Amniotic stem cell (primary cell): ENCODE measurements at places on chromosomes 13 and 19.
A peak's percentile ranks its signal among the peaks of the same experiment; 100 is the strongest.

DNA sequence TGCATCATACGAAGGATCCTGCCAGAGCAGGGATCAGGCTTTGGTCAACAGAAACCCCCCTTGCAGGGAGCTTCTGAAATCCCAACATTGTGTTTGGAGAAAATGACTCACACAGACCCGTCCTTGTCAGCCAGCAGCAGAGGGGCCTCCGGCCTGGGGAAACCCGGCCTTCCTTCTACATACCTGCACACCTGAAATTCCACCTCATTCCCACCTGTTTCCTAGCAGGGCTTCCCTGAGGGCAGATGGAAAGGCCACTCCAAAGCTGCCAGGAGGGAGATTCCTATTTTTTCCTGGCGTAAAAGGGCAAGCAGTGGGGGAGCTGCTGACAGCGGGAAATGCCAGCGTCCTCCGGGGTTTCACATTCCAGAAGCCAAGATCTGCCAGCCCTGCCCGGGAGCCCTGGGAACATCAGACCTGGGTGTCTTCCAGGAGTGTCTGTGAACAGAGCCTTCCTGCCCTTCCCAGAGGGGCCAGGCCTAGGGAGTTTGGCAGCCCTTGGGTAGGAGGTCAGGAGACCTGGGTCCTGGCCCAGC, 3.0 kb upstream of the IGFL1 start:
- no peak for DNase-seq

GRCh38 chr19:46116121-46116520, 8.4 kb downstream of the IGFL3 start:
- no peak for DNase-seq

DNA sequence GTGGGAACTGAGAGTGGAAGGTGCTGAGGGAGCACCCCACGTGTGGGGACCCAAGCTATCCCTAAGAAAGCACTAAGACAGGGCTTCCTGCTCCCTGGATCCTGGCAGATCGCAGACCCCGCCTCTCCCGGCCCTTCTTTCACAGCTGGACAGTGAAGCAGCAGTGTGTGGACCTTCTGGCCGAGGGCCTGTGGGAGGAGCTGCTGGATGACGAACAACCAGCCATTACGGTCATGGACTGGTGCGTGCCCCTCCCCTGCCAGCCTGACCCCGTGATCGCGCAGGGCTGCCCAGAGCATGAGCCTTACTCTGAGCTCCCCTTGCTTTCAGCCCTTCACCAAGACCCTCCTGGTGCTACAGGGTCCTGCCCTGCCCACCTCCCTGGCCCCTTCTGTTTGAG, 2.3 kb downstream of the NCCRP1 start:
- DNase-seq = no peak

- no peak for DNase-seq
These were observed 39.5 kb upstream of the ATP12A start for GRCh38 chr13:24640752-24641151.

- DNase-seq = no peak
These were observed 641 bp upstream of the SOX21 start for GRCh38 chr13:94712812-94713560.

- no peak for DNase-seq
These were observed 64.2 kb upstream of the GTF2F2 start for GRCh38 chr13:45055902-45056648.

- peak; percentile 37 for DNase-seq
These were observed 9.1 kb downstream of the ZNF653 start for GRCh38 chr19:11496391-11497163.

- no peak for DNase-seq
These were observed 47.7 kb downstream of the KLF2 start for GRCh38 chr19:16372065-16372915.

- DNase-seq = no peak
These were observed 7.3 kb upstream of the GADD45B start for GRCh38 chr19:2468596-2468995.

DNA sequence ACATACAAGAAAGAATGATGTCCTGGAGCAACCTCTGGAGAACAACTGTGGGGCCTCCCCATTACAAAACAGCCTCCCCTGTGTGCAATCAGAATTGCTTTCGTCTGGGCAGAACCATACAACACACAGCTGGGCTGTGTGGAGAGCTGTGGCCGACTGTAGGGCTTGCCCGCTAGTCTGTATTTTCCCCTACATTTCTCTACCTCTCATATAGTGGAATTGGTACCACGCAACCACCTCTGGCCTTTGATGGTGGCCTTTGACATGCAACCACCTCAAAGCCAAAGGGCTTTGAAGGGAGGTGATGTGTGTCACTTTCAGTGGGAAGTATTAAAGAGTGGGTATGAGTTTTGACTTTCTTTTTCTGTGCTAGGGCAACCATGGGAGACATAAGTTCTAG, 34.0 kb downstream of the GARRE1 start:
- no peak for DNase-seq

DNA sequence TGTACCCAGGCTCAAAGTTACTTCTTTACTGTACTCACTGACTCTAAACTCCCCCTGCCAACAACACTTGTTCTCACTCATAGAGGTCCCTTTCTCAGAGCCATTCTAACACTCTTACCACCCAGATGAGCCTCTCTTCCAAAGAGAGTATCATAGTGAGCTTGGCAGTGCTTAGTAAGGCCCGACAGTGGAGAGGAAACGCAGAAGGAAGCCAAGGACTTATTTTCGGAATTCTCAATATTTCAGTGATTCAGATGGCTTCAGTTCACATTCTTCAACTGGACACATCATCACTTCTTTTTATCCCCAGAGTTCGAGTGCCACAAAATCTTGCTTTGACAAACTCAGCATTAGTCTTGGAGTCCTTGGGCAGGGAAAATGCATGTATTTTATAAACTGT, 285.9 kb downstream of the DNAJC15 start:
- DNase-seq = no peak

DNA sequence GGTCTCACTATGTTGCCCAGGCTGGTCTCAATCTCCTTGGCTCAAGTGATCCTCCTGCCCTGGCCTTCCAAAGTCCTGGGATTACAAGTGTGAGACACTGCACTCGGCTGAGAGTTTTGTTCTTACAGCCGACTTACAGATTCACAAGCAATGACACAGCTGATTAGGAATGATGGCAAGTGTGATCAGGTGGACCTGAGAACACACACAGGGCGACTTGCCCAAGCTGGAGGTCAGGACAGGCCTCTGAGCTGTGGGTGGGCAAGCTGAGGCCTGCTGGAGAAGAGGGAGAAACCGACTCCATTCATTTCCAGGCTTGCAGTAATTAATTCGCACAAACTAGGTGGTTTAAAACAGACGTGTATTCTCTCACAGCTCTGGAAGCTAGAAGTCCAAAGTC, 8.1 kb upstream of the ATG4D start:
- DNase-seq = no peak

DNA sequence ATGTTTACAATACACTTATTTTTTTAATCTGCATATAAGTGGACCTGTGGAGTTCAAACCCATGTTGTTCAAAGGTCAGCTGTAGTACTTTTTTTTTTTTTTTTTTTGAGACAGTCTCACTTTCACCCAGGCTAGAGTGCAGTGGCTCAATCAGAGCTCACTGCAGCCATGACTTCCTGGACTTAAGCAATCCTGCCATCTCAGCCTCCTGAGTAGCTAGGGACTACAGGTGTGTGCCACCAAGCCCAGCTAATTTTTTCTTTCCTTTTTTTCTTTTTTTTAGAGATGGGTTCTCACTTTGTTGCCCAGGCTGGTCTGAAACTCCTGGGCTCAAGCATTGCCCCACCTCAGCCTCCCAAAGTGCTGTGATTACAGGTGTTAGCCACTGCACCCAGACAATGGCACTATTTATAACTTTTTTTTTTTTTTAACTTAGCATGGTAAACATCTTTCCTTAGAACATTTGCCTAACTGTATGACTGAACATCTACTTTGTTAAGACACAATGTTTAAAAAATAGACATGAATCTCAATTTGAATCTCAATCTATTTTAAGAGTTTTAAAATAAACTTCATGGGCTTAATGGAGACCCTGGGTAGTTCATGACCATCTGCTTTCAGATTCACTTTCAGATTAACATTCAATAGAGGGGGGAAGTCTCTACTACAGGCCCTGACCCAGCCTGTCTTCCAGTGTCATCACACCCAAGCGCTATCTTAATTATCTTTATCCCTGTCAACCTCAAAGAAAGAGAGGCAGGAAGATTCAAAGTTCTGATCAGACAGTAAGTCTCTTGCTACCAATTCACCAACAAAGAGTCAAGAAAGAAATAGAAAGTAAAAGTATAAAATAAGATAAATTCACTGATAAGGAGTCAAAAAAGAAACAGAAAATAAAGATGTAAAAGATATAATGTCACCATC, 97.7 kb upstream of the DOCK9 start:
- no peak for DNase-seq

DNA sequence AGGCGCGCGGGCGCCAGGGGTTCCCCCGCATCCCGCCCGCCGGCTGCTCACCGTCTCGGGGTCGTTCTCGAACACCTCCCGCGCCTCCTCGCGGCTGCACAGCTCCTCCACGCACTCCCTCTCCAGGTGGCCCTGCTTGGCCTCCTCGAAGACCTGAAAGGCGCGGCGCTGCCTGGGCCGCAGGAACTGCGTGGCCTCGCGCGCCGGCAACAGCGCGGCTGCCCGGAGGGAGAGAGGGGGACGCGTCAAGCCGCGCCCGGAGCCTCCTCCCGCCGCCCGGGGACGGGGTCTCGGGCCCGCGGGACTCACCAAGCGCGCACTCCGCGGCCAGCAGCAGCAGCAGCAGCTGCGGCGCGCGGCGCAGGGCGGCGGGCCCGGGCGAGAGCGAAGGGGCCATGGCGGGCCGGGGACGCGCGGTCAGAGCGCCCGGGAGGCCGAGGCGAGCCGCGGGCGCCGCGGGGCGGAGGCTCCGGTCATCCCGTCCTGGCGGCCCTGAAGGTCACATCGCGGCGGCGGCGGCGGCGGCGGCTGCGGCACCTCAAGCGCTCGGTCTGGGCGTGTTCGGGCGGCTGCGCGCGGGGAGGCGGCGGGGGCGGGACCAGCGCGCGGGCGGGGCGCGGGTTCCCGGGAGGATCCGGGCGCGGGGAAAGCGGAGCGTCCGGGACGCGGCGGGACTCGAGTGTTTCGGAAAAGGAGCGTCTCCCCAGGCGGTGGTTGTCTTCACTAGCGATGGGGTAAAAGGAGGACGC, at the start of gene GAS6:
TSS of gene GAS6 (minus strand) at position 553 of the 749 bp plus-strand sequence. CDS start at position 397, 156 bp downstream.
- no peak for DNase-seq

- no peak for DNase-seq
These were observed 290.1 kb upstream of the TSHZ3 start for GRCh38 chr19:31639306-31639705.

- DNase-seq = no peak
These were observed 18.9 kb upstream of the TRIM13 start for GRCh38 chr13:49977992-49978391.

GRCh38 chr13:48660361-48661076, 6.8 kb downstream of the CYSLTR2 start:
- no peak for DNase-seq

DNA sequence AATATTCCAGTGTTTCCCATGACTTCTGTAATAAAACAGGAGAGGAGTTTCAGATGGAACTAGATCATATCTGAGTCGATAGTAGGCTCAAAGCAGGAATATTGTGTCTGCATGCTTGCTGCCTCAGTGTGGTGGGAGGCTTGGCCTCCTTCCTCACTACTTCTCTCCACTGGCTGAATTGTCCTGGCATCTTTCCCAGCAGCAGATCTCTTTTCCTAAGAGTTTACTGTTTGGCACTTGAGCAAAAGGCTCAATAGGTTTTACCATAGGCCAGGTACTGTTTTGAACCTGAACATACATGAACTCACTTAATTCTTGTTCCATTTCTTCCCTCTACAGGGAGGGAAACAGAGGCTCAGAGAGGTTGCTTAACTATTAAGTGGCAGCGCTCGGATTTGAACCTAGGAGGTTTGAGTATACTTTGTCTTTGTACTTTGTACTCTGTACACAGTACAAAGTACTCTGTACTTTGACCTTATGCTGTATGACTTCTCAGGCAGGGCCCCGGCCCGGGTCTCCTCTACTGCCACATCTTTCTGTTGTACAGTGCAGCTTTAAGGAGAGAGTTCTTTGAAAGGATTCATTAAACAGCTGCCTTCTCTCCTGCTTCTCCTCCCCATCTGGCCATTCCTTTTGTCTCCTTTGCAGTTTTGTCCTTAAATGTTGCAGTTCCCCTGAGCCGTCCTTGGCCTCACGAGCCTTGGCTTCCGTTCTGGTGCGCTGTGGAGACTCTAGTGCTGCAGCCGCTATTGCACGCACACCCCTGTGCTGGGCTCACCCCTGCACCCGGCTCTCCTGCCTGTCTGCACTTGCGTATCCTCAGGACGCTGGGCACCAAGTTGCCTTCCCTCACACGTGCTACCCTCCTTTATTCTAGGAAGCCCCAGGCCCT, 8.1 kb downstream of the B3GLCT start:
- no peak for DNase-seq

DNA sequence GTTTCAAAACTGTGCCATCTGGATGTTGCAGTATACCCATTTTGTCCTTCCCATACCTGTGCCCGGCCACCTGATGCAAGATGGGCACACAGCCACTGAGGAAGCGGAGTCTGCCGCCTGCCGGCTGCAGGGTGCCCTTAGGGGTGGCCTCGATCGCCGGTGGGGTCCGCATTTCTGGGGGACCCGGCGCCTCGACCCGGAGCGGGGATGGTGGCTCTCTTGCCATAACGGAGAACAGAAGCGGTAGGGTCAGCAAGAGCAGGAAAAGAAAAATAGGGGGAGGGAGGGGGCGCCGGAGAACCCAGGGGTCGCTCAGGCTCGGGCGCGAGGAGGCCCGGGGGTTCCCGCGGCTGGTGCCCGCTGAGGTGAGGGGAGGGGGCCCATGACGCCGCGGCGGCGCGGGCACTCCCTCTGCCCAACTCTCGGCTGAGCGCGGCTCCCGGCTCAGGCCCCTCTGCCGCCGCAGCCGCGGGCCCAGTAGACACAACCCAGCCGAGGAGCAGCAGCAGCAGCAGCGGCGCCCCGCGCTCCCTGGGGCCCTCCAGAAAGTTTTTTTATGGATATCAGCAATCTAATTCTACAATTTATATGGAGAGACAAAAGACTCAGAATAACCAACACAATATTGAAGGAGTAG, 13.8 kb upstream of the CYP4F2 start:
- no peak for DNase-seq

- DNase-seq = no peak
These were observed 613.2 kb upstream of the KLF12 start for GRCh38 chr13:74747186-74747955.

DNA sequence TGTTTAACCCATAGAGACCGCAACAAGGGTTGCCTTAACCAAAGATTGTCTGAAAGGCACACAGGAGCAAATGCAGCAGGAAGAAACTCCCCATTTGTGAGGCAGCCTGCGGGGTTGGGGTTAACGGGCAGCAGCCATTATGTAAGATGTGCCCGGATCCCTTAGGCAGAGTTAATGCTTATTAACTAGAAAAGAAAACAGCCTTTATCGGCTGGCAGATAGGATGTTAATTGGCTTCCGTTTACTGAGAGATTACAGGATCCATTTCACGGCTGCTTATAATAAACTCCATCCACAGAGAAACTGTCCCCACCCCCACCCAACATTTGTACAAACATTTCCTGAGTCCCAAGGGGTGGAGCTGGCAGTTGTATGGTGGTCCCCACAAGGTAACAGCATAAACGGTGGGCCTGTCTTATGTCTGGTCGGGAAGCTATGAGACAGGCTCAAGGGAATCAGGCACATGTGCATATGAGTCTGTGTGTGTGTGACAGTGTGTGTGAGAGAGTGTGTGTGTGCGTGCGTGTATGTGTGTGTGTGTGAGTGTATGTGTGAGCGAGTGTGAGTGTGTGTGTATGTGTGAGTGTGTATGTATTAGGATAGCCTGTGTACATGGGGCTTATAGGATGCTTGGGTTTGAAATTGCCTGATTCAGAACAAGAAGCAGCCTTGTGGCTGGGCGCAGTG, 10.5 kb downstream of the SLC25A42 start:
- no peak for DNase-seq

GRCh38 chr13:101424381-101425155, 8.3 kb upstream of the NALCN start:
- DNase-seq = peak; percentile 5
